ENCODE measurements at places on chromosomes 13 and 19. TPM values are rescaled to one million over a fixed set of nuclear protein-coding genes. Genes with fewer than 3 reads are reported as not detected.

TEX101 gene
- total RNA-seq: not detected

CRLF1 gene
- total RNA-seq: 2.8 TPM

- H3K27me3 ChIP-seq: no peaks in the 10 kb centered on the region
- H3K27ac ChIP-seq: no peak overlapping the region
- no peak for DNase-seq
- peaks cover 4% of the 10 kb centered on the region for H3K4me1 ChIP-seq
- no peaks in the 10 kb centered on the region for H3K36me3 ChIP-seq
- H3K4me3 ChIP-seq: no peak overlapping the region
Observed at GRCh38 chr13:38944219-38944618, 46.4 kb downstream of the STOML3 start.

MBD3L2 gene
- total RNA-seq: not detected

- H3K4me1 ChIP-seq: peaks cover 32% of the 10 kb centered on the region
- H3K36me3 ChIP-seq: no peaks in the 10 kb centered on the region
- no peak for DNase-seq
- H3K4me3 ChIP-seq: no peak overlapping the region
Observed at GRCh38 chr19:43430976-43431375, 16.3 kb downstream of the TEX101 start.

GRCh38 chr13:97493456-97493855 lies 59.5 kb downstream of the RAP2A start:
- H3K27me3 ChIP-seq: no peaks in the 10 kb centered on the region
- no peak overlapping the region for H3K27ac ChIP-seq
- H3K36me3 ChIP-seq: no peaks in the 10 kb centered on the region
- no peak for DNase-seq
- no peak overlapping the region for H3K4me3 ChIP-seq

Data from PC-9 (cell line).